ENCODE measurements at places on chromosomes 13 and 19.

DNA sequence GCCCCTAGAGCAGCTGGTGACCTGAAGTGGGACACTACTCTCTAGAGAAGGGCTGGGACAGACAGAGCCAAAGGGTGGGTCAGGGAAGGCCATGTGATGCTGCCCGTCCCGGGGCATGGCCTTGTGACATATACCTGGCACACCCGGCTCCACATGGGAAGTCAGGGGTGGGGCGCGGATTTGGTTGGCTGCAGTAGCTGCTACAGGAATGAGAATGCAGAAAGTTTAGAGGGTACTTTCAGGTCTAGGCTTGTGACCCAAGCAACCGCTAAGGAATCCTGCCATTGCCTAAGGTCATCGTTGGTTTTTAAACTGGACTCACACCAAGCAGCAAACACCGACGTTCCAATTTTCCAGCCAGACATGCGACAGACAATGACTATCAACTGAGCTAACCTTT is 25.9 kb downstream of the RCBTB2 start:
- no peak for DNase-seq

DNA sequence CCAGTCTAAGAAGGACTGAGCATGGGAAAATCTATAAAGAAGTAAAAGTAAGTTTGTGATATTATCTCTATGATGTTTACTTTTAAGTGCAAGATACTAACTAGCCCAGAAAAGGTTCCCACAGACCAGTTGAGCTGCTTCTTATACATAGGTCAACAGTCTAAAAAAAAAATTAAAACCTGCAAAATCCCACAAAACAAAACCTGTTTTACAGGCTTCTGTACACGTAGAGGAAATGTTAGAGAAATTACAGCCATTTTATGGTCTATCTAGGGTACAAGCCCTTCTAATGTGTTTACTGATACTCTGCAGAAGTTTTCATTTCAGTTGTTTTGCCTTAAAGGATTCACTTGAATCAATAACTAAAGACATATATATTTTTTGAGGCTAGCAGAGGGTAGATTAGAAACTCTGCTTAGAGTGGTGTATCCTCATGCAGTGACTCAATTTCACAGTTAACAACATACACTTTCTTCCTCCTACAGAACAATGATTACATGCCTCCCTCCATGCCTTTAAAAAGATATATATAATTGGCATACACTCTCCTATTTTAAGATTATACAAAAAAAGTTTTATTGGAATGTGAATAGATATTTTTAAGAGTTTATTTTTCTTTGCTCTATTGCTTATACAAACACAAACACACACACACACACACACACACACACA is 43.9 kb downstream of the CAB39L start:
- no peak for DNase-seq

- DNase-seq: no peak
Observed at GRCh38 chr13:104975272-104975671, 1560.2 kb downstream of the EFNB2 start.

DNA sequence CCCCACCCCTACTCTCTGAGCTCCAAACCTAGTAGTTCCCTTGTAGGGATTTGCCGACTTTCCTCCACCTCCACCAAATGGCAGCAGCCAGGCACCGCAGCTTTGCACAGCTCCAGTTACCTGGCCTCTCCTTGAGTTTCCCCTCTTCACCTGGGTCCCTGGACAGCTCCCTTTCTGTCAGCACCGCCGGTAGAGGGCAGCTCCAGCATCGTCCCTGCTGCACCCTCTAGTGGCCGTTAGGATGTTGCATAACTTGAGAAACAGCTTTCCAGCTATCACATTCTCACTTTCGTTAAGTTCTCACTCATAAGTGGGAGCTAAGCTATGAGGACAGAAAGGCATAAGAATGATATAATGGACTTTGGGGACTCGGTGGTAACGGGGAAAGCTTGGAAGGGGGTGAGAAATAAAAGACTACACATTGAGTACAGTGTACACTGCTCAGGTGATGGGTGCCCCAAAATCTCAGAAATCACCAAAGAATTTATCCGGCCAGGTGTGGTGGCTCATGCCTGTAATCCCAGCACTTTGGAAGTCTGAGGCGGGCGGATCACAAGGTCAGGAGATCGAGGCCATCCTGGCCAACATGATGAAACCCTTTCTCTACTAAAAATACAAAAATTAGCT is 60.4 kb upstream of the OLFM4 start:
- DNase-seq: peak; percentile 54

DNA sequence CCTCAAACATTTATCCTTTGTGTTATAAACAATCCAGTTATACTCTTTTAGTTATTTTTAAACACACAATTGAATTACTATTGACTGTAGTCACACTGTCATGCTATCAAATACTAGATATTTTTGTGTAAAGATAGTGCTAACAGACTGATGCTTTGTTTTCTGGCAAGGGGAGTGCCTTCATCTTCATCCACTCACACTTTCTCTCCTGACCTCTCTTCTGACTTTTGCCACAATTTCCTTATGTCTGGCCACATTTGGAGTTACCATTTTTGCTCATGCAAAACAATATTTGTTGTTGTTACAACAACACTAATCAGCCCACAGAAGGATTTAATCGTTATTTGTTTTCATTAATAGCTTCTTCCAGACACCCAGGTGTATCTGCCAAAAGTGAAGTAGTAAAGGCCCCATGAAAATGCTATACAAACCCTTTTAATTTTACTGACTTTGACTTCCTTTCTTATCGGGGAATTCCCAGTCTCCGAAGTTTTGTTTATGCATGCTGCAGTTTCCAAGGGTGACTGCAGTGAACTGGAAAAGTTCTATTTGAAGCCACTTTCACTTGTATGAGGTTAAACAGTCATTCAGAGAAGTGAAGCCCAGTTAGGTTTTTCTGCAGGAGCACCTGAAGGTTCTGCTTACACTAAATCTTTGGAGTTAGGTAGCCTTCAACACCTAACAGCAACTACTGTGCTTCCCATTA is 66.1 kb upstream of the FRY start:
- DNase-seq: peak; percentile 56

DNA sequence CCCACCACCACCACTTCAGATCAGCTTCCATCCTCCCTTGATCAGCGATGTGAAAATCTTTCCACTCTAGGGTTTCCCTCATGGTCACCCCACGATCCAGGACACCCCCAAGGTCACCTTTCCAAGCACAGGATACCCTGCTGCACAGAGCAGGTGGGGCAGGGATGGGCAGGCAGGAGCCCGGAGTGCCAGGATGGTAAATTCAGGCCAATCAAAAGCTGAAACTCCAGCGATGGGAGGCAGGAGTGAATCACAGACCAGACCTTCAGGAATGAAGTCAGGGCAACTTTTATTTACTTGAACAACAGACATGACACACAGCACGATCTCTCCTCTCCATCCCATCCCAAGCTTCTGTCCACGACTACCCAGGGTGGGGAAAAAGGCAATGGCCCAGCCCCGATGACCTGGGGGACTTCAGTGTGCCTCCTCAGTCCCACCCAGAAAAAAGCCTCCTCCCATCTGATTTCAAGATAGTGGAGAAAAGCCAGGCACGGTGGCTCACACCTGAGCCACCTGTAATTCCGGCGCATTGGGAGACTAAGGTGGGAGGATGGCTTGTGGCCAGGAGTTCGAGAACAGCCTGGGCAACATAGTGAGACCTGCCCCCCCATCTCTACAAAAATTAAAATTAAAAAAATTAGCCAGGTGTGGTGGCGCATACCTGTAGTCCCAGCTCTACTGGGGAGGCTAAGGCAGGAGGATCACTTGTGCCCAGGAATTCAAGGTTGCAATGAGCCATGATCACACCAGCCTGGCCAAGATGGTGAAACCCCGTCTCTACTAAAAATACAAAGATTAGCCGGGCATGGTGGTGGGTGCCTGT is 39.2 kb downstream of the ZSWIM4 start:
- DNase-seq: no peak

All from fibroblast of the aortic adventitia (primary cell).